ENCODE measurements at places on chromosomes 5 and 9. TPM values are rescaled to one million over a fixed set of nuclear protein-coding genes. Genes with fewer than 3 reads are reported as not detected.

Gene CATSPER3
- total RNA-seq: 0.39 TPM

Gene PRR16
- 10.7 TPM for total RNA-seq

Gene ZNF454
- 0.49 TPM for total RNA-seq

- DNase-seq: no peak
These were observed 32.4 kb downstream of the ABCA1 start for GRCh38 chr9:104895572-104895971.

- no peak for DNase-seq
These were observed 114.1 kb upstream of the TXNDC8 start for GRCh38 chr9:110451726-110452125.
